ENCODE measurements at places on chromosomes 2 and 18.

- no peak for ATAC-seq
Measured at GRCh38 chr2:95258271-95258670, 16.0 kb upstream of the PROM2 start.

GRCh38 chr18:79975985-79976680 is 11.7 kb downstream of the HSBP1L1 start:
- ATAC-seq: no peak

DNA sequence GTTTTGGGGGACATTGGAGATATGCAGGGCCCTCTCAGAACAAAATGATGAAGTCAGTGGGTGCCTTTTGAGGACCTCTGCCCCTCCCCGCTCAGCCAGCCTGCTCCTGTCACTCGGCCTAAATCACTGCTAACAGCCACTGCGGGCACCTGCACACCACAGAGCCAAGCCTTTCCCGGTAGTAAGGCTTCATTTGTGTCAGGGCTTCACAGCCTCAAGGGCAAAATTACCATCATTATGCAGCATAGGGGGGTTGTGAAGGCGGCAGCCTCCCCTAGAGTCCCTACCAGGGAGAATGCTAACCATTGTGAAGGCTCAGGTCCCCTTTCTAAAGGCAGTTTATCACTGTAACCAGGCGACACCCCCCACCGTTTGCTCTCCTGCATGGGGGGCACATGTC is 519.8 kb upstream of the MYT1L start:
- no peak for ATAC-seq

- no peak for ATAC-seq
Measured at GRCh38 chr2:12579018-12579417, 137.7 kb upstream of the TRIB2 start.

DNA sequence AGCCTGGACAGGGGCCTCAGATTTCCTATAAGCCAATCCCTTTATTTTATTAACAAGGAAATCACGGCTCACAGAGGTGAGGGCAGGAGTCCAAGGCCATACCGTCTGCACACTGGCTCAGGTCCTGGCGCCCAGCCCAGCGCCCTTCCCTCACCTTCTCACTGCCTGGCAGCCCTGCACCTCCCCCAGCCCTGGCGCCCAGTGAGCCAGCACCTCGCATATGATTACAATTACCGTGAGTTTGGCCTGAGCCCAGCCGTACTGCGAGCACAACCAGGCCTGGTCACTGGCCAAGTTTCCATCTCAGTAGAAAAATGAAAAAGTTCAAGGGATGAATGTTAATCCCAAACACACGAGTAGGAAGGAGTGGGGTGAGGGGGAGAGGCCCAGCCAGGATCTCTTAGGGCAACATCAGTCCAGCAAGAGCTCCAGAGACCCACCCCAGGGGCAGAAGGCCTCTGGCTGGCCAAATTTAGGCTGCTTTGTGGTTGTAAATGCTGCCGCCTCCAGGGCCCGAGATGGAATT is 68.4 kb downstream of the MCFD2 start:
- no peak for ATAC-seq

GRCh38 chr2:68687018-68687417 is 43.6 kb downstream of the PROKR1 start:
- ATAC-seq: no peak

DNA sequence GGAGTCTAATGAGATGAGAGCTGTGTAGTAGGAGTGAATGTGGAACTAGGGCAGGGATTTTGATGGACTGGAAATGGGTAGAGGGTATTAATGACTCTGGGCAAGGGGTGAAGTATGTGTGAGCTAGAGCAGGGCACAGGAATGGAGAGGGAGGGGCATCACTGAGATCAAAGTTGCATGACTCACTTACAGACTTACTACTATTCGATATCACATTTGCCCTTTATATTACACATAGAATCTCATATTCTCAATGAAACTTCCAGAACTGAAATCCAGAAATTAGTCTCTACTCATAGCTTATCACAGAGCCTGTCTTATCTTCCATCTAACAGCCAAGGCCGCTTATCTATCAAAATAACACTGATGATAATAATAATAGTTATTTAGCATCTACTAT is 20.0 kb upstream of the ITGB6 start:
- no peak for ATAC-seq

- no peak for ATAC-seq
Measured at GRCh38 chr18:72456802-72457201, 87.3 kb downstream of the CBLN2 start.

GRCh38 chr2:238107525-238108422 is 7.6 kb downstream of the ESPNL start:
- peak; percentile 94 for ATAC-seq

DNA sequence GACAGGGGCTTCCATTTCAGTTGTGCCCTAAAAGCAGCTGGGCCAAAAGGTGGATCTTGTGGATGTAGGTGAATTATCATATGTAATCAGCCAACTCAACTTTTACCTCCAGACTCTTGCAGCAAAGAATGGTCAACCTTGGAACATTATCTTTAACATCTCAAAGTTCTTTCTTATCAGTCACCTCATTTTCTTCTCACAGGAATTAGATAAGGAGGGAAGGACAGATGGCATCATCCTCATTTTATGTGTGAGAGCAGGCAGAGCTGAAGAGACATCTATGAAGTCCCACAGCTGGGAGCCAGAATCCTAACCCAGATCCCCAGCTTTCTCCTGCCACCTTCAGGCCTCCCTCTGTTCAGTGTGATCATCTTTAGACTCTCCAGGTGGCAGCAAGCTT is 182.1 kb downstream of the MGAT5 start:
- no peak for ATAC-seq

DNA sequence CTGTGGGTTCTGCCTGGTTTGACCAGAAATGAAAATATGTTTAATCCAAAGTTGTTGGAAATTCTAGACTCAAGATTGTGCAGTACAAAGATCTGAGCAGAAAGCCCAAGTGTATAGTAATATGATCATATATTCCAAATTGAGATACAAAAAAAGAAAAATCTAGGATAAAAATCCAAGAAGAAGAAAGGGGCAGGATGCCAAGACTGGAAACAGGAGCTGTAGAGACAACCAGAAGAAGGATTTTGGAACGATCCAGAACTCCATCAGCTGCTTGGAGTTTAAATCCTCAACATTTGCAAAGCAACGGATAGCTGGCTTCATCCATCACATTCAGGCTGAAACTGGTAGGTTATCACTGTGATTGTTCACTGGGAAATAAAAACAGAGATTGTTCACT is 333.6 kb upstream of the UBE2E3 start:
- no peak for ATAC-seq

- no peak for ATAC-seq
Measured at GRCh38 chr2:84931384-84931821, 25.9 kb downstream of the TMSB10 start.

DNA sequence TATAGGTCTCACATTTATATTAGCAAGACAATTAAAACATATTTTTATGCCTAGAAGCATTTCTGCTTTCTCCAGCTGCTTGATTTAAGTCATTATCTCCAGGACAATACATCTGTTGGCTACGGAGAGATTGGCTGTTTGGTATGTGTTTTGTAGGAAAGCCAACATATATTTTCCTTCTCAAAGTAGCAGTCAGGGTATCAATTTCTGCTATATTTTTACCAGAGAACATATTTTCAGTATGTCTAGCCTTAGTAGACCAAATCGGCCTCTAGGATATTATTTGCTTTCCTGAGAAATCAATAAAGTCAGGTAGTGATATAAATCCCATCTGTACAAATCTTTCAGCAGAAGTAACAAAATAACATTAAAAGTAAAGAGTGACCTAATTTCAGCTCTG is 150.0 kb upstream of the COL3A1 start:
- ATAC-seq: no peak

GRCh38 chr2:236748385-236748784 is 178.8 kb downstream of the ACKR3 start:
- ATAC-seq: no peak

DNA sequence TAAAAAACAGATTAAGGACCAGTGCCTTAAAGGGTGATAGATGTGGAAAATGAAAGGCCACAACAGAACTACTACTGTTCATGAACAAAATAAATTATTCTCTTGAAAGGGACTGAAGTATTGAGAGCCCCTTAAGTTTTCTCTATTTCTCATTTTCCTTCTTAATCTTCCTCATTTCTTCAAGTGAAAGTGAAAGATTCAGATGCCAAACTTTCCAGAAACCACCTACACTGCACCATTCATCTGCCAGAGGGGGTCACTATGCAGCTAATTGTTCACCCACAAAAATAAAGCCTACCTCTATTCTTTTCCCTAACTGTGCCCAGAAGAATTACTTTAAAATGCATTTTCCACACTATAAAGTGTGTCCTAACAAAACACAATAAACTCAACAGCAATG is 140.1 kb downstream of the NR4A2 start:
- ATAC-seq: no peak

GRCh38 chr2:176556373-176556772 is 287.1 kb downstream of the MTX2 start:
- no peak for ATAC-seq

DNA sequence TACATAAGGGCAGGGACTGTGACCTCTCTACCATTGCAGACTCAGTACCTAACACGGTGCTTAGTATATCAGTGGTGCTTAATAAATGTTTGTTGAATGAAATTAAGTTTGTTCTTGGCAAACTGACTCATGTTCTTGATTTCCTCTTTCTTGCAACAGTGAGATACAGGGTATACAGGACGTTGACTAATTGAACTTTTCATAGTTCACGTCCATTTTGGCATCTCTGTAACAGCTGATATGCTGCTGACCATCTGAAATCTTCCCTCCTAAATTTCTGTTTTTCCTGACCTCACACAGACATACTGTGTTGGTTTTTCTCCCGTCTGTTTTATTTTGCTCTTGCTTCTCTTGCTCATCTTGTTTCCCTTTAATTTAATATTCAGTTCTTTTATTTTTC is 44.2 kb downstream of the LHCGR start:
- no peak for ATAC-seq

DNA sequence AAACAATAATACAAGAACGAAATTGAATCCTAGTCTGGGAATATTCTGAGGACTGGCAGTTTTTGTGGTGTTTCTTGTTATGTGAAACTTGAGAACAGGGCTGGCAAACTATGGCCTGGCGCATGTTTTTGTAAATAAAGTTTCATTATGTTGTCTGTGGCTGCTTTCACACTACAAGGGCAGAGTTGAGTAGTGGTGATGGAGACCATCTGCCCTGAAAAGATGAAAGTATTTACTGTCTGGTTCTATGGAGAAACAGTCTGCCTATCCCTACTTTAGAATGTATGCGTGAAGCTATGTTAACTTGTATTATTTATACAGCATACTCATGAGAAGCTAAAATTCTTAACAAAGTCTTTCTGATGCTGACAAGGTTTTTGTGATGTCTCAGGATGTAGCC is 351.9 kb downstream of the LRRTM1 start:
- ATAC-seq: no peak

GRCh38 chr2:60221098-60221497 is 332.4 kb downstream of the BCL11A start:
- ATAC-seq: no peak

DNA sequence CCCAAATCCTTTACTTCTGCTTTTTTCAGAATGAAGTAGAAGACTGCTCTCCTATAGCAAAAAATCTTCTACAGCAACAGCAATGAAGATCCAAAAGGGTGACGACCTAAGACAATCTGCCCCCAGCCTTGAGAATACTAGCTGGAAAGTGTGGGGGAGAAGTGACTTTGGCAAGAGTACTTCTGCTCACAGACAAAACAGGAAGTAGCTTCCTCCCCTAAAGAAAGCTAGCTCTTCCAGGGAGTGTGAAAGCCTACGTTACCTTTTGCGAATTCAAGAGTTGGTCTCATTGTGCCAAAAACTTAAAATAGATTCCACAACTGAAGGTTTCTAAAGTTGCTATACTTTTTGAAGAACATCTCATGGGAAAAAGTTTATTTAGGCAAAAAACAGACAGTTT is 1069.2 kb upstream of the CHAC2 start:
- ATAC-seq: no peak
